Stimulated activated CD4-positive, alpha-beta T cell treated with anti-CD3 and anti-CD28 coated beads, TNF-alpha, amount 100 ng/mL, for 24 hours (primary cell): ENCODE measurements at places on chromosomes 5 and 9.

DNA sequence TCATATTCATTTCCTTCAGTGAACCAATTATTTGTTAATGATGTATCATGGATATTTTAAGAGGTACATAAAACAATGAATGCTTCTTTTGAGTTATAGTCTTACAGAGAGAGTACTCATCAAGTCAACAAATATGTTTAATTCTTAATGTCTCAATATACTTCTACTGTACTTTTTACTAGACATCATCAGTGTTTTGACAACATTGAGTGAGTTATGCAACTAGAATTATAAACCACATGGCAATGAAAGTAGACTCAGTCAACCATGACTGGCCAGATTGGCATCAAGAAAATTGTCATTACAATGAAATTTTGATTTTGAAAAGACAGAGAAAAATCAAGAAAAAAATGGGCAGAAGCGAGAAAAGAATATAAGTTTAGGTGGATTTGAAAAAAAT lies 1248.1 kb upstream of the CDH18 start:
- no peak for DNase-seq

GRCh38 chr9:91421128-91421765 lies 2.4 kb downstream of the NFIL3 start:
- DNase-seq: no peak

- DNase-seq: no peak
Measured at GRCh38 chr5:66312266-66312665, 168.2 kb downstream of the SREK1 start.

DNA sequence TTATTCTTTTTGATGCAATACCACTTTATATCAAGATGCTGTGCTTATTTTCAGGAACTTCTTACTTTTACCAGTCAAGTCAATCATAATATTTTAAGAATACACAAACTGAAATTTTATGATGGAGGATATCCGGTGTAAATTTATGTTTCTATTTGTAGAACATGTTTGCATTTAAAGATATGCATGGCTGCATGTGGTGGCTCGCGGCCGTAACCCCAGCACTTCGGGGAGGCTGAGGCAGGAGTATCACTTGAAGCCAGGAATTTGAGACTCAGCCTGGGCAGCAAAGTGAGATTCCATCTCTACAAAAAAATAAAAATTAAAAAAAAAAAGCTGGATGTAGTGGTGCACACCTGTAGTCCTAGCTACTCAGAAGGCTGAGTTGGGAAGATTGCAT lies 73.5 kb upstream of the ALDH1A1 start:
- DNase-seq: no peak

DNA sequence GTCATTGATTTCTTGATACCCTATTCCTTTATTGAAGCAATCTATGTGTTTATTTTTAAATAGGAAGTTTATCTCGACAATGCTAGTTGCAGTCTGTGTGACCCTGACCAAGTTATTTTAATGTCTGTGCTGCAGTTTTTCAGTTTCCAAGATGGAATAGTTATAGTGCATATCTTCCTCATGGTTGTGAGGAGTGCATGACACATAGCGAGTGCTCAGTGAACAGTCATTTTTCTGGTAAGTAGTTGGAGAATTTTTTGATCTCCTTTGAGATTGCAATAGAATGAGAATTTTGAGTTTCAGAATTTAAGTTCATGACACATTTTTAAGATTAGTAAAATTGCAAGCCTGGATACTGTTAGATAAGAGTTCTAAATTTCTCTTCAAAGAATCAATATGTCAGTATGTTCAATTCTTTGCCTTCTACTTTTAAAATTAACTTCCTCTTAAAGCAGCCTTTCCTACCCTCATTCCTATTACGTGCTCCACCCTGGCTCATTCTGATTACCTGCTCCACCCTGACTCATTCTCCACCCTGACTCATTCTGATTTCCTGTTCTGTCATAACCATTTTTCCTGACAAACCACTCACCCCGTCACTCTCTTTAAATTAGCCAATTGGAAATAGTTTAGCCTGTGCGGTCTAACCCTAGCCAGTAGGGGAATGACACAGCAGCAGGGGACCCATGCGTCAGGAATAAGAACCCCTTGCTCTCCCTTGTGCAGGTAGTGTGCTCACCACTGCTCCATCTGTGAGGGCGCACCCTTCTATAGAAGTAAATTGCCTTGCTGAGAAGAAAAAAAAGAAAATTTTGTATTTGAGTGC lies 30.7 kb downstream of the SPIN1 start:
- DNase-seq: peak; percentile 0

DNA sequence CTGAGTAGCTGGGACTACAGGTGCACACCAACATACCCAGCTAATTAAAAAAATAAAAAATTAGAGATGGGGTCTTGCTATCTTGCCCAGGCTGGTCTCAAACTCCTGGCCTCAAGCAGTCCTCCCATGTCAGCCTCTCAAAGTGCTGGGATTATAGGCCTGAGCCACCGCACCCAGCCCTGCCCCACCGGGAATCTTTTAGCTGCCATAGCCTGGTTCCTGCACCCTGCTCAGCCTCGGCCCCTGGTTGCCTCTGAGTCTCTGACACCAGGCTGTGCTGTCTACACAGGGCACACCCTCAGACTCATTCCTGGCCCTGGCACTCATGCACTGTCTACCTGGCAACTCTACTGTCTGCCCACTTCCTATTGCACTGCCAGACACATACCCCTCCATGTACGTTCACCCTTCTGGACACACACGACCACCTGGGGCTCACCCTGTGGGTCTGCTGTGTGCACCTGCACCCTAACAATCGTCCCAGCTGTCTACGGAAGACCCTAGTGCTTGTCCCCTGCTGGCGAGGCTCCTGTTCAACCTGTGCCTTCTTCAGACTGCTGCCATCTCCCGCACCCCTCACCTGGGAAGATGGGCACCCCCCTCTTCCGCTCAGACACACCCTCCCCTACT lies 1.4 kb downstream of the PROP1 start:
- no peak for DNase-seq

GRCh38 chr5:170941788-170942187 lies 80.0 kb downstream of the RANBP17 start:
- DNase-seq: no peak

DNA sequence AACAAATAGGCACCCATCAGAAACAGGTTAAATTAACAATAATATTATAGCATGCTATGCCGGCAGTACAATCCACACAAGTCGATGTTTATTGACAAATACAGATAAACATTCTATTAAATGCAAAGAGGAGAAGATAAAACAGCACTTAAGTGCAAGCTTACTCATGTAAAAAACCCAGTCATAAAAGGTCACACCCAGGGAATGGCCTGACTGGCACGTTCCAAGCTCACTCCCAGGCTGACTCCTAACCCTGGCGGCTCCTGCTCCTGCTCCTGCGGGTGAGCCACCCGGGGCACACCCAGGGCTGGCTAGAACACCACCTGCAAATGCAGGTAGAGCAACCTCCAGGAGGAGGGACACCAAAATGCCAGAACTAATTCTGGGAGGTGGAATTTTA lies 66.9 kb downstream of the SEMA4D start:
- DNase-seq: no peak
